CD4-positive, alpha-beta T cell treated with Interleukin-10 for 1 hour (primary cell): ENCODE measurements at places on chromosomes 16 and 17.

- DNase-seq, result no peak
Observed at GRCh38 chr17:76140661-76141211, 309 bp downstream of the FOXJ1 start.

DNA sequence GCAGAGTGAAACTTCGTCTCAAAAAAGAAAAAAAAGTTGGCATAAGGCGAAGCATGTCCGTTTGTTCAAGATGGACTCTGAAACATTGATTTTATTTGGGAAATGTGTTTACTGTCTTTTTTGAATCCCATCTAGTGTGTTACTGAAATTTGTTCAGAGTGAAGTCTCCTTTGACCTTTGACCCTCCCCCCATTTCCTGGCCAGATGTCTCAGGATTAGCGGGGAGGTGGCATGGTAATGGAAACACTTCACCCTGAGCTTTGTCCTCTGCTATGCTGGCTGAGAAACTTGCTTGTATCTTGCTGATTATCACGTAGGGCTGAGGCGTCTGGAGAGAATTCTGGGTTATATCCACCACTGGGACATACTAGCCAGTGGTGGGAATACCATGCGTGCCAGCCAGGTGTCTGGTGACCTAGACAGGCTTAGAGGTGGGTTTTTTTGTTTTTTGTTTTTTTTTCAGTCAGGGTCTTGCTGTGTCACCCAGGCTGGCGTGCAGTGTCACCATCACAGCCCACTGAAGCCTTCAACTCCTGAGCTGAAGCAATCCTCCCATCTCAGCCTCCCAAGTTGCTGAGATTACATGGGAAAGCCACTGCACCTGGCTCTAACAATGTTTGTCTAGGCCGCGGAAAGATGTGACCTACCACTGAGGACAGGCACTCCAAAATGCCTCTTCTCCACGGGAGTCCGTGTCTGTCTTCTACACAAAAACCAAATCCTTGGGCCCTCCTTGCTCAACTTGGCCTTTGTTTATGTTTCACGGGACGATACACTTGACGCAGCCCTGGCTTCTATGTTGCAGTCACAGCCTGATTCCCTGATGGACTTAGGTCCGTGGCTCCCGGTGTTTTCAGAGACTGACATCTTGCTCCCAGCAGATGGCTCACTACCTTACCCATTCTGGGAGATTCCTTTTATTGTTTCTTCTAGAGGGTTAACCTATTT is 6.6 kb upstream of the GALK1 start:
- no peak for DNase-seq

DNA sequence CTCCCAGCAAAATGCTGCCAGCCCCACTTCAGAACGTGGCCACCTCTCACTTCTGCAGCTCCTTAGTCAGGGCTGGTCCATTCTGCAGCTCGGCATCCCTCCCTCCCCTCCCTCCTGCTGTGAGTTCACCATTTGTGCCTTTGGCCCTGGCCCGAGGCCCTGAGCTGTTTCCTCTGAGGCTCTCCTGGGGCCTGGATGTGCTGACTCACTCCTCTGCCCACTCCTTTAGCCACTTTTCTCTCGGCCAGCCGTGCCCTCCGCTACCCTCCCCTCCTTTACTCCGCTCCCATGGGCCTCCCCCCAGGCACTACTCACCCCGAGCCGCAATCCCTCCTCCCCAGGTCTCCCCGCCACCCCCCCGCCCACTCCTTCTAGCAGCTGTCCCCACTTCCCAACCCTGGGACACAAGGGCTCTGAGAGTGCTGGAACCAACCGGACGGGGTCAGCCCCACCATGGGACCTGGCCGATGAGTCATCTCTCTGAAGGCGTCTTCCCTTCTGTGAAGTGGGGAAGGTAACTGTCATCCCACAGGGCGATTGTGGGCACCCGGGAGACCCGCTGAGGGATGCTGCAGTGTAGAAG is 11.5 kb downstream of the KCNG4 start:
- no peak for DNase-seq

- no peak for DNase-seq
Observed at GRCh38 chr17:19332371-19333131, 30.0 kb downstream of the B9D1 start.

DNA sequence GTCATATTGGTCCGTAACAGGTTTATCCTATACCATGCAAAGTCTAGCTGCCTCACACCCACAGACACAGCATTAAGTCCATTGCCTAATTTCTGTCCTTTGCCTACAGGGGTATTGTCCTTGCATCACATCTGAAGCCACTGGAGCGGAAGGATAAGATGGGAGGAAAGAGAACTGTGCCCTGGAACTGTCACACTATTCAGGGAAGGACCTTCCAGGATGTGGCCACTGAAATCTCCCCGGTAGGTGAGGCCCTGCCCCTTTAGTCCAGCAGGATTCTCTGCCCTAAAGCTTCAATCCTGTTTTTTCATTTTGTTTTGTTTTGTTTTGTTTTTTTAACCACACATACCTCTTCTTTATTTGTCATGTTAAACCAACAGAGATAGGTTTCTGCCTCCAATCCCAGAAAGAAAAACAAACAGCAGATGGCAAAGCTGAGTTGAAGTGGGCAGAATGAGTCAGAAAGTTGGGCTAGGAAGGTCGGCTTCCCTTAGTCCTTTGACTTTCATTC is 2.2 kb upstream of the EFTUD2 start:
- no peak for DNase-seq

GRCh38 chr17:9767432-9767991 is 23.9 kb downstream of the DHRS7C start:
- no peak for DNase-seq

GRCh38 chr17:3917391-3917931 is 1.2 kb upstream of the P2RX1 start:
- no peak for DNase-seq

GRCh38 chr16:2388875-2389433 is 40.3 kb upstream of the CCNF start:
- no peak for DNase-seq

GRCh38 chr16:89012622-89012995 is 35.6 kb upstream of the CBFA2T3 start:
- no peak for DNase-seq

DNA sequence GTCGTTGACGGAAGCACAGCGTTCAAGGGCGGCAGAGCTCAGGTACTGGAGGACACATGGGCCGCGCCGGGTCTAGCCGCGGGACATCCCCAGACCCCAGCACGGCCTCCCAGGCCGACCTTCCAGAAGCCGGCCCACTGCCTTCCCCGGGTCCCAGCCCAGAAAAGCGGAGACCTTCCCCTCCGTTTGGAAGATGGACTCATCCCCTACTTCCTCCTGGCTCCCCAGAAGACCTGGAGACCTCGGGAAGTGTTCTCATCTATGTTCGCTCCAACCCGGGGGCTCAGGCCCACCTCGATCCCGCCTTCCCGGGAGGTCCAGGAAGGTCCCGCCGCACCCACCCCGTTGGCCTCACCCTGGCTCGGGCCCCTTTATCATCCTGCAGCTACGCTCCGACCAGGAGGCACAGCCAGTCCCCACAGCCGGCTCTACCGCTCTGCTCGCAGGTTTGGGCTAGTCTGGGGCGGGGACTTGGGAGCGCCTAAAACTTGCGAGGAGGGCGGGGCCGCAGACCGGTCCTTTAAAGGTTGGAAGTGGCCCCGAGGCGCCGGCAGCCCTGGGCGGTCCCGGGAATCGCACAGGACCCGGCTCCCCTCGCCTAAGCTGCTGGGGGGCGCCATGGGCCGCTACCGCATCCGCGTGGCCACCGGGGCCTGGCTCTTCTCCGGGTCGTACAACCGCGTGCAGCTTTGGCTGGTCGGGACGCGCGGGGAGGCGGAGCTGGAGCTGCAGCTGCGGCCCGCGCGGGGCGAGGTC is at the start of gene ALOX12:
Gene ALOX12 (plus strand): TSS at position 550 of the 756 bp plus-strand sequence. CDS start 69 bp downstream, at position 619.
- DNase-seq, result no peak

DNA sequence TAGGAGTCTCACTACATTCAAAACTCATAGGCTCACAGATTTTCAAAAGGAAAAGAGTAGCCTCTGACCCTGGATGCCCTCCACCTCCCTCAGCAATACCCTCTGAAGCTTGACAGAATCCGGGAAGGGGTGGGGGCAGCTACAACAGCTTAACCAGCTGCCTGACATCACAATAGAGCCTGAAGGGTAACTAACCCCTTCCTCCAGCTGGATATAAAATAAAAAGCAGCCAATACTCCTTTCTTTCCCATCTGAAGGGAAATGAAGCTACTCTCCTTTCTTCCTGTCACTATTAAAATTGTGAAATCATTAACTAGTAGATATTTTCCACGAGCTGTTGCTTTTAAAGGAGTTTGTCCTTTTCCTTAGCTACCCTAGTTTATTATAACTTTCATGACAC is 24.0 kb downstream of the USP31 start:
- DNase-seq, result no peak

- DNase-seq, result no peak
Observed at GRCh38 chr17:79202480-79202879, 127.9 kb downstream of the ENGASE start.

- DNase-seq, result no peak
Observed at GRCh38 chr17:35094902-35095301, 24.8 kb downstream of the RAD51D start.

DNA sequence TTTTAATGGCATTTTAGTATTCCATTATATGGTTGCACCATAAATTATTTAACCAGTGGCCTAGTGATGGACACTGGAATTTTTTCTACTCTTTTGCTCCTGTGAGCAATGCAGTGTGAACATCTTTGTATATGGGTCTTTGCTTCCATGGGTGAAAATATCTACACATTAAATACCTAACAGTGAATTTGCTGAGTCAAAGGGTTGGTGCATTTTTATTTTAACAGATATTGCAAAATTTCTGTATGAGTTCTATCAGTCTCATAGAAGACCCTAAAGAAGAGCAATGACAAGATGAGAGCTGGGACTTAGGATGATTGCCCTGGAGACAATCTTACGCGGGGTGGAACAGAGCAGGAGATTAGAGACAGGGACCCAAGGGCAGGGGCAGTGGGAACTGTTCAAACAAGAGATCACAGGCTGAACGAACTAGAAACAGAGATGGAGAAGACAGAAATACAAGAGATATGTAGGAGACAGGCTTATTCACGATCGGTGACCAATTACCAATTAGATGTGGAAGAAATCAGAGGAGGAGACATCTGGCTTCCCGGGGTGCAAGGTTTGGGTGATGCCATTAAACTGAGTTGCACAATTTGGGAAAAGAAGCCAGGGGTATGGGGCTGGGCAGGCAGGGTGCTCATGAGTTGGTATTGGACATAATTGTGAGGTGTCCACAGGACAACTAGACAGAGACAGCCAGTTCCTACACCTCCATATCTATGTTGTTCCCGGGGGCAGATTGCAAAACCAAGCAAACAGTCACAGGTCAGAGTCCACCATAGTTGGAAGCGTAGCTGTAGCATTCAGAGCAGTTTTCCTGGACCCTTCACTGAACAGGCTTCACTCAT is 39.9 kb upstream of the LONP2 start:
- DNase-seq, result no peak

DNA sequence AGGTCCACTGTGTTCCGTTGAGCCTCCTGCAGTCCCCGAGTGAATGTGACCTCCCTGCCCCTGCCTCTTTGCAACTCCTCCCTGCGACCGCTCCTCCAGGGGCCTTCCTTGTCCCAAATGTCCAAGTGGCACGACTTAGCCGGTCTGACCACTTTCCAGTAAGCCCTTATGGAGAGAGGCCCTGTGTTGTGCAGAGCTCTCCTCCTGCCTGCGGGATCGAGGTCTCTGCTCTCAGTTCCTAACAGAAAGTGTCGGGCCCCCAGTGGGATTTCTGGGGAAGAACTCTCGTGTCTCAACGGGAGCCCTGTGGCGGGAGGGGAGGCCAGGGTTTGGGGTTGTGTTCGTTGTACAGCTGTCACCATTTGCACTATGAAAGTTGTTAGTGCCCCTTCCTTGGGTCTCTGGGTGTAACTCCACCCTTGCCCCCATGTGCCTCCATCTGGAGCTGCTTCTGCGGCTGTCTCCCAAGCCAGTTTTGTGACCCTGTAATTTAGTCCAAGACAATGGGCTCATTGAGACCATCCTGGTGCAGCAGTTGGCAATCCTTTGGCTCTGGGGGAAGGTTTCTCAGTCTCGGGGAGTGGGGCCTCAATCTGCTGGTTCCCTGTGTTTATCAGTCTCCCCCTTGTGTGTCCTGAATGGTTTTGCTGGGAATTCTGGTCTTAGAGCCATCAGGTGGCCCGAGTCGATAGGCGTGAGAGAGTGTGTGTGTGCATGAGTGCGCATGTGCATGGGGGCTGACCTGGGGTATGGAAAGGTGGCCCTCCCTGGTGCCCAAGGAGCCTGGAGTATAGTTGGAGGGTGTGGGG is 234.5 kb downstream of the SEC14L1 start:
- DNase-seq, result no peak

DNA sequence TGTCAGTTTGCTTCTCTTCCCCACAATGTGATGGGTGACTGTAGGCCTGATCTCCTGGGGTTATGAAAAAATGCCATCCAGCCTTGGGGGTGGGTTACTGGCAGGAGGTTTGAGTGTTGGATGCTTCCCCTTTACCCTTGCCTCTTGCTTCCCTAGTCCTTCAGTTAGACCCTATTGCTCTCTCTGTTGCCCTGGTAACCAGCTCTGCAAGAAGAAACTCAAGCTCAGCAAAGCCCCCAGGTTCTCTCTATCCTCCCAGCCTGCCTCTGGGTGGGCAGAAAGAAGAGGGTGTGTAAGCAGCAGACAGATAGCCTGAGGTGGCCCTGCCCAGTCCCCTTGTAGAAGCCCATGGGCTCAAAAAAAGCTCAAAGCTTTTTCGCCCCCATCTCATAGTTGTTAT is 2.8 kb upstream of the RAPGEFL1 start:
- DNase-seq, result no peak

- DNase-seq, result no peak
Observed at GRCh38 chr16:49969091-49970030, 55.7 kb upstream of the CNEP1R1 start.

DNA sequence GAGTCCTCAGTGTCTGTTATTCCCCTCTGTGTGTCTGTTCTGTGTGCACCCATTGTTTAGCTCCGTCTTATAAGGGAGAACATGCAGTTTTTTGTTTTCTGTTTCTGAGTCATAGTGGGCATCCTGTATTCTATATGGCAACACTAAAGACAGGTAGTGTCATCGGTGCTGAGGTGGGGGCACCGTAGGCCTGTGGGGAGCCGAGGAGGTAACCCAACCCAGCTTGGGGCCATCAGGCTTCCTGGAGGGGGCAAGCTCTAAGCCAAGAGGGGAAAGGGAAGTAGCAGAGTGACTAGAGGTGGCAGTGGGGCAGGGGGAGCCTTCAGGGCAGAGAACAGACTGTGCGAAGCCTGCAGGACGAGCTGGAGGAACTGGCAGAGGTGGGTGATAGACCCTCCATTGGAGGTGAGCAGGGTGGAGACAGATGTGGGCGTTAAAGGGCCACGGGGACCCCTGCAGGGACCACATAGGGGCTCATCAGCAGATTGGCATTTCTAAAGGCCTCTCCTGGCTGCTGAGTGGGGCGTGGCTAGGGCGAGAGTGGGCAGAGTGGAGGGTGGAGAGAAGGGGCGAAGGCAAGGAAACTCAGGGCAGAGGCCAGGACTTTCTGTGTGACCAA is 36.5 kb downstream of the CPNE2 start:
- peak; percentile 54 for DNase-seq

- DNase-seq, result no peak
Observed at GRCh38 chr16:64704386-64704785, 417.5 kb downstream of the CDH11 start.

DNA sequence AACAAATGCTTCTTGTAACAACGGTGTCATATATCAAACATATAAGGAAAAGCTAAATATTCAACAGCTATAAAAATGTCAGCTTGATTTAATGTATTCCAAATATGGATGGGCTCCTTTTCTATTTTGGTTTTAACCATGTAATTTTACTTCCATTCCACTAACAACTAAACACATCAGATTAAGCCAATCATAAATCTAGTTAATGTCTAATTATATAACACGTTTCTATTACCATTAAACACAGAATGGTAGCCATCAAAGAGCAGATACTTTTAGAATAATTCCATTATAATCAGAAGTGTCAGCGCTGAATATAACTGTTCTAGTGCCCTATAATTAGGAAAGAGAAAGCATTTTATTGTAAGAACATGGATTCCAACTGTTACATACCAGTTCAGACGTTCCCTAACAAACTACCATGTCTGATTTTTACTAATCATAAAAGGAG is 10.0 kb downstream of the CMC2 start:
- no peak for DNase-seq
